Naive thymus-derived CD4-positive, alpha-beta T cell (primary cell): ENCODE measurements at places on chromosomes 3 and 15. TPM values are rescaled to one million over a fixed set of nuclear protein-coding genes. Genes with fewer than 3 reads are reported as not detected.

DNA sequence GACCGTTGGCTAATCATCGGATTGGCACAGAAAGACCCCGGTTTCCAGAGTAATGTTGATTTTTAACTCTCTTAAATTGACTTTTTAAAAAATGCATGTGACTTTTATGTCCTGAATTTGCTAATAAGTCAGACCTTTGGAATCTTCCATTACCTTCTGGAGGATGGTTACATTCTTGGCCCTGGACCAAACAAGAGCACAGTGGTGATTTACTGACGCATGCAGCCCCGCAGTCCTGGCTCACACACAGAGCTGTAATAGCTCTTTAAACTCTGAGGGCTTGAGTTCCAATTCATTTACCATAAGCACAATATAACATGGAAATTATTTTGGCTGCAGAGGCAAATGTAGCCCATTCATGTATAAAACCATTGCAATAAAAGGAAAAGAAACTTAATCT lies 25.1 kb downstream of the SOX14 start:
- DNase-seq: no peak

- no peak for DNase-seq
Observed at GRCh38 chr3:10520072-10520471, 14.7 kb upstream of the ATP2B2 start.

GRCh38 chr15:33934396-33934795 lies 33.9 kb upstream of the CHRM5 start:
- no peak for DNase-seq

GRCh38 chr3:128463771-128464170 lies 2.9 kb downstream of the DNAJB8 start:
- DNase-seq: no peak

- no peak for DNase-seq
Observed at GRCh38 chr3:75224412-75224811, 439.7 kb upstream of the FRG2C start.

- DNase-seq: no peak
Observed at GRCh38 chr3:152843955-152844354, 9.0 kb downstream of the P2RY1 start.

DNA sequence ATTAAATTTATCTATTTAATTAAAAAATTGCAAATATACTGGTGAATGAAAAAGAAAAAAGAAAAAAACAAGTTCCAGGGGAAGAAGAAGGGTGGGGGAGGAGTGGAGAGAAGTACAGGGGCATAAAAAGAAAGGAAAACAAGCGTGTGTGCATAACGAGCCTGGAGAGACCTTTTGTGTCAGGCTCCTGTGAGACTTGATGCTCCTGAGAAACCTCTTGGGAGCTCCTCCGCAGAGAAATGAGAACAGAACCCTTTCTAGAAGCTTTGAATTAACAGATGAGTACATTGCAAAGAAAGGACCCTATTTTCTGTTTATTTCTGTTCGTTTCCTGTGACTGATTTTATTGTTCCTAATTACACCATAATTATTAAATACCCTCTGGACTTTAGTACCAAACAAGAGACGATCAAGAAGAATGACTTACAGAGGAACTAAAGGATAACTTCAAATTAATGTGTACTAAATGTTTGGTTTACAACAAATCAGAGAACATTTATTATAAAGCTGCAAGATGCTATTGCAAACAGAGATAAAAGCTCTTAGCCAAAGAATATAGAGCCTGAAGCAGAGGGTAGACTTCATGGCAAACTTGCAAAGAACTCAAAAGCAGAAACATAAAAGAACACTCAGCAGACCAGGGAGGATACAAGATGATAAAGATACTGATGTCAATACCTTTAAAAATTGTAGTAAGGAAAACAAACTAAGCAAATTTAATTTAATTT lies 74.7 kb downstream of the DPPA2 start:
- no peak for DNase-seq

DNA sequence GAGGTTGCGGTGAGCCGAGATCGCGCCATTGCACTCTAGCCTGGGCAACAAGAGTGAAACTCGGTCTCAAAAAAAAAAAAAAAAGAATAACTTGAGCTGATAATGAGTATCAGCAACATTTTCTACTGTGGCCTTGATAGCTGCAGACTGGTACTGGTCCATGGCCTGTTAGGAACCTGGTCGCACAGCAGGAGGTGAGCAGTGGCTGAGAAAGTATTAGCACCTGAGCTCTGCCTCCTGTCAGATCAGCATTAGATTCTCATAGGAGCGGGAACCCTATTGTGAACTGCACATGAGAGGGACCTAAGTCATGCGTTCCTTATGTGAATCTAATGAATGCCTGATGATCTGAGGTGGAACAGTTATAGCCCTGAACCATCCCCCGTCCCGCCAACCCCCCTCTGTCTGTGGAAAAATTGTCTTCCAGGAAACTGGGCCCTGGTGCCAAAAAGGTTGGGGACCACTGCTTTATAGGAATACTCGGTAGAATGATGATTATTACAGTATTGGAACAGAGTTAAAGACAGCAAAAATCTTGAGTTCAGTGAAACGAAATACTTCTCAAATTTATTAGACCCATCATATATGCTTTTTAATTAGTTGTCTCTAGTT lies 126.0 kb downstream of the ZNF609 start:
- DNase-seq: no peak

GRCh38 chr3:169137076-169137475 lies 526.4 kb downstream of the MECOM start:
- DNase-seq: no peak

DNA sequence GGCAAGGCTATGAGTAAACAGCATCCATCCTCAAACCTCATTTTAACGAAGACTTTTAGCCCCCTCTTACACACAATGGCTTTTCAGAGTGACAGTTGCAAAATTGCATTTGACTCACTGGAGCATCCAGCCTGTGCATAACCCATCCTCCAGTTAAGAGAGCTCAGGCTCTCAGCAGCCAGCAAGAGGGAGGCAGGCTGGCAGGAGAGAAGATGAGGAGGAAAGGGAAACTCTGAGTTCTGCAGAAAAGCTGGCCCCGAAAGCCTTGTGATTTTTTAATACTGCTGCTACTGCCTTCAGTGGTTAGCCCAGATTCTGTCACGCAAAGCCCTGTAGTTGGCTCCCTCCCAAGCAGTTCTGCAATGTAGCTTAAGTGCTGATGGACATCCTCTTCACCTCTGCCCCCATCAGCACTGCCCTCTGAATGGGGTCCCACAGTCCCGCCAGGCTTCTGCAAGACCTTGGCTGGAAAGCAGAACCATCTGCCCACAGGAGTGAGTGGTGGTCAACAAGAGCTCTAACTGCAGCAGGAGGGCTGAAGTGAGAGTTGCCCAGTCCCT lies 371.3 kb downstream of the EPHB1 start:
- no peak for DNase-seq

HHLA2 gene
- total RNA-seq: 0.43 TPM
